Prostate gland (tissue), 2 donors: ENCODE measurements at places on chromosomes 7 and 10. TPM values are rescaled to one million over a fixed set of nuclear protein-coding genes. Genes with fewer than 3 reads are reported as not detected.
A peak's percentile ranks its signal among the peaks of the same experiment; 100 is the strongest.

- DNase-seq = no peak
Observed at GRCh38 chr7:13449460-13449859, 540.0 kb downstream of the ETV1 start.

GRCh38 chr10:48199580-48200377 is 74.7 kb downstream of the FRMPD2 start:
- DNase-seq = no peak

DNA sequence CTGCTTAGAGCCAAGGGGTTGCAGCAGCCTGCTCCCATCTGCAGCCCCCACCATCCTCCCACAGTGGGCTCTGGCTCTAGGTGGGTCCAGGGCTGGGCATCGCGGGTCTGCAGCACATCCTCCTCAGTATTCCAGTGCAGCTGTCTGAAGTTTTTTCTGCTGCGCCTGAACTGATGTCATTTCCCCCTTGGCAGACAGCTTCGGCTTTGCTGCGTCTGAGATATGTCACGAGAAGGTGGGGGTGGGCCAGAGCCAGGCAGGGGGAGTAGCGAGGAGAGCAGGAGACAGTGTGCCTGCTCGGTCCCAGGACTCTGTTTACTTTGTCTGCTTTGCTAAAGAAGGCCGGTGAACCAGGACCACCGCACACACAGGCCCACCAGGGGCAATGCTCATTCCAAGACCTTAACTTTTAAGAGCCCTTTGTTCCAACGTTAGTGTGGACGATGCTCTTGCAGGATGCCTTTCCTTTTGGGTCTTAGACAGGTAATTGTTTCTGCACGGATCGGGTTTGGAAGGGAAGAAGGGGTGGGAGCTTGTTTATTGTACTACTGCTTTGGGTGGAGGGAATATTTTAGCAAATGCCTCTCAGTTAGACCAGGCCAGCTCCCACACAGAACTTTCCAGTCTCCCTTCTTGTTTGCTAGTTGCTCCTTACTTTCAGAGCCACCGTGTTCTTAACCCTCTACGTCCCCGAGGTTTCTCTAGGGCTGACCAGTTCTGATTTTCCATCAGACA is 32.4 kb downstream of the WBP1L start:
- peak; percentile 76 for DNase-seq

DNA sequence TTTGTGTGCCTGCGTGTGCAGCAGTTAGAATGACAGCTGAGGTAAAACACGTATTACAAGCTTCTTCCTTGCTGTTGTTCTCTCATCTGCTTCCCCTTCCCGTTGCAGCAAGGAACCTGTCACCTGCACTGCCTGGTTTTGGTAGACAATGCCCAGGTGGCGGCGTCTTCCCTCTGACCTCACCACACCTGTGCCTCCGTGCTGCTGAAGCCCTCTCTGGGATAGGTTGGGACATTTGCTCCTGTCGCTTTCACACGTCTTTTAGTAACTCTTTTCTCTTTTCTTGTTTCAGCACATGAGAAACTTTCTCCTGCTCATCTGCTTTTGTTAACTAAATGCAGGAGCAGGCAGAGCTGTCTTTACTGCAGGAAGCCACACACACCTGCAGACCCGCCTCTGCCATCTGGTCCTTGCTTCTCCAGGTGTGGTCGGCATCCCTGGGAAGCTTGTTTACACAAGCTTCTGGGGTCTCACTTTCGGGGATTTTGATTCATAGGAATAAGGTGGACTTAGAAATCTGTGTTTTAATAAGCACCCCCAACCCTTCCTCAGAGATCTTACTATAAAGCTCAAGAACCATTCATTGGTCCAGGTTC is 60.7 kb upstream of the EXOC6 start:
- no peak for DNase-seq

DNA sequence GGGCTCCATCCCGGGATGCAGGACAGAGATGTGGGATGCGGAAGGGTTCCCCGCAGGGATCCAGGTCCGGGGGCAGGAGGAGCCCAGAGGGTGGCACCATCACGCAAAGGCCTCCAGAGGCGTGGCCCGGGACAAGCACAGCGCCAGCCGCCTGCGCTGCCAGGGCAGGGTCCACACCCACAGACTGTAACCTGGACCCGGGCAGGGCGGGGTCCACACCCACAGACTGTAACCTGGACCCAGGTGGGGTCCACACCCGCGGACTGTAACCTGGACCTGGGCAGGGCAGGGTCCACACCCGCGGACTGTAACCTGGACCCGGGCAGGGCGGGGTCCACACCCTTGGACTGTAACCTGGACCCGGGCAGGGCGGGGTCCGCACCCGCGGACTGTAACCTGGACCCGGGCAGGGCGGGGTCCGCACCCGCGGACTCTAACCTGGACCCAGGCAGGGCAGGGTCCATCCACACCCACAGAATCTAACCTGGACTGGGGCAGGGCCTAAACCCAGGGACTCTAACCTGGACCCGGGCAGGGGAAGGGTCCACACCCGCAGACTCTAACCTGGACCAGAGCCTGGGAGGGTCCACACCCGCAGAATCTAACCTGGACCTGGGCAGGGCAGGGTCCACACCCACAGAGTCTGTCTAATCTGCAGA is 37.5 kb upstream of the SUN1 start:
- no peak for DNase-seq

DNA sequence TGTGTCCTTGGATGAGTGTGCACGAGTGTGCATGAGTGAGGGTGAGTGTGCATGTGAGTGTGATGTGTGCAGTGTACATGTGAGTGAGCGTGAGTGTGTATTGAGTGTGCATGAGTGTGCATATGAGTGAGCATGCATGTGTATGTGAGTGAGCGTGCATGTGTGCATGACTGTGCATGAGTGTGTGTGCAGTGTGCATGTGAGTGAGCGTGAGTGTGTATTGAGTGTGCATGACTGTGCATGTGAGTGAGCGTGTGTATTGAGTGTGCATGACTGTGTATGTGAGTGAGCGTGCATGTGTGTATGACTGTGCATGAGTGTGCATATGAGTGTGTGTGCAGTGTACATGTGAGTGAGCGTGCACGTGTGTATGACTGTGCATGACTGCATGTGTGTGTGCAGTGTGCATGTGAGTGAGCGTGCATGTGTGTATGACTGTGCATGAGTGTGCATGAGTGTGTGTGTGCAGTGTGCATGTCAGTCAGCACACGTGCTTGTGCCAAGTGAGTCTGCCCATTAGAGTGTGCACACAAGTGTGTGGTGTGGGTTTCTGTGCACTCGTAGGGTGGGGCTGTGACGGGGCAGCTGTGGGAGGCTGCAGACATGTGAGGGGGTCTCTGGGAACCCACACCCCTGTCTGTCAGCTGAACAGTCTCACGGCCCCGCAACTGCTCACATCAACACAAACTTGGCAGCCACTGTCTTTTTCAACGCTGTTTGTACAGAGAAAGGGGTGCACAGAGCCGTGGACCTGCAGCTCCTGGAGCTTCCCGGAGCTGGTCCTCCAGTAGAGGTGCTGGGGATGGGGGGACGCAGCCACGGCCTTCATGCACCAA is 14.8 kb downstream of the FOXL3 start:
- no peak for DNase-seq

DNA sequence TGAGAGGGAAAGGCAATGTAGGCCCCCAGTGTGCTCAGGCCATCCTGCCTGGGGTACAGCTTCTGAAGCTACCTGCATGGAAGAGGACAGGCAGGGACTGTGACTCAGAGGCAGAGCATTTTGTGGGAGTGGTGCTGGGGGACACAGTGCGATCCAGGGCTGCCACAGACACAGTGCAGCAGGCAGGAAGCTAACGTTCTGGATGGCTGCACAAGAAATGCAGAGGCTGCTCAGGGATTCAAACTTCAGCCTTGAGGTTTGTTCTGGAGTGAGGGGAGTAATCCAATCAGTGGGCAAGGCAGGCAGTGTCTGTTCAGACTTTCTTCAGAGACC is 648.0 kb upstream of the IGFBP3 start:
- no peak for DNase-seq

GRCh38 chr7:11625669-11626068 is 206.3 kb downstream of the THSD7A start:
- no peak for DNase-seq

- DNase-seq = no peak
Observed at GRCh38 chr10:104052431-104052830, 33.2 kb downstream of the COL17A1 start.

DNA sequence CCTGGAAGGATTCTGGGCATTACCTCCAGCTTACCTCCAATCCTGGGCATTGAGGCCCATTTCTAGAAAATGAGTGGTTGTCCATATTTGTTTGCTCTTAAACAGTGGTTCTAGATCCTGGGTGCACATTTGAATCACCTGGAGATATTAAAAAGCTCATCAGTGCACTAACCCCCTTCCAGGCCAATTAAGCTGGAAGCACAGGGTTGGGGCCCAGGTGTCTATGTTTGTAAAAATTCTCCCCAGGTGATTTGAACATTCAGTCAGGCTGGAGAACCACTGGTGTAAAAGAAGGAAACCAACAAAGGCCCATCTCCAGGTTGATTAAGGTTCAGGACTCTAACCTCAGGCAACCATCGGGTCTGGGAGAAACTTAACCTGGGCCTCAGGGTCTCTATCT is 102.6 kb upstream of the NANOS1 start:
- DNase-seq = no peak

DNA sequence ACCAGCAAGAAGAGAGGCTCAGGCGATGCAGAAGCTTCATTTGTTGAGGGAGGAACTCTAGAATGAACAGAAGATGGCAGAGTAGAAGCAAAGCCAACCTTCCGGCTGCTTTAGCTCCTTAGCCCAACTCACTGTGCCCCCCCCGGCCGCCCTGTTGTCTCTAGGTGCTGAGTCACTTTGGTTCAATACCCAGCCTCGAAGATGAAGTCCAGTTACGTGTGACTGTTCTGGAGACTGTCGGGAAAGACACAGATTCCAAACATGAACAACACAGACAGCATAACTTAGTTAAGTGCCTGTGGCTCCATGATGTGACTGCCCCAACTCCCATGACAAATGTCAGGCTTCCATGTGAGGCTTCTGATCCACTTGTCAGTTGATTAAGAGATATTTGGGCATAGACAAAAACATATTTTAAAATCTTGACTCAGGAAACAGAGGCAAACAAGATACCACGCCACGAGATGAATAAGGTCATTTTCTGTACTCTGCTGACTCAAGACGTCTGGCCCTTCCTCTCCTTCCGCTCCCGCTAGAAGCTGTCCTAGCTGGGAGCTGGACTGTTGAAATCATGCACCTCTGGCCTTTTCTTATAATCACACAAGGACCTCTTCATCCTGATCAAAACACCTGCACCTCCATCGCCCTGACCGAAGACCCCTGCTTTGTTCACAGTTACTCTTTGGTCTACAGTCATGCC is 199.3 kb downstream of the FRMD4A start:
- no peak for DNase-seq

GRCh38 chr10:119231654-119232053 is 24.3 kb downstream of the GRK5 start:
- no peak for DNase-seq

GRCh38 chr7:158057446-158057845 is 530.2 kb downstream of the PTPRN2 start:
- DNase-seq = no peak

DNA sequence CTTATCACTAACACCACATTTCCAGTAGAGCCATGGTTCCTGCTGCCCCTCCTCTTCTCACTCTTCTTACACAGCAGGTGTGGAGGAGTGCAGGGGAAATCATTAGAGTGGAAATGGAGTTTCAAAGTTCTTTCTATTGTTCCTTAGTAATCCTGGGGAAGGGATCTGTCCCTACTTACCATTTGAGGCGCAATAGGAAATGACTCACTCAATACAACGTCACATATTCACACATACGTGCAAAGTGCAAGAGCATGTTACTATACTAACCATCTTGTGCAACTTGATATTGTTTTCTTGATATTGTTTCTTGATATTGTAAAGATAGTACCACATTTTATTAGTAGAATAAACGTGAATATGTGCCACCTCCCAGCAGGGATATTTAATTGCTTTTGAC is 1010.2 kb downstream of the DNAJB9 start:
- no peak for DNase-seq

- DNase-seq = no peak
Observed at GRCh38 chr10:2122431-2123124, 385.3 kb upstream of the ADARB2 start.

DNA sequence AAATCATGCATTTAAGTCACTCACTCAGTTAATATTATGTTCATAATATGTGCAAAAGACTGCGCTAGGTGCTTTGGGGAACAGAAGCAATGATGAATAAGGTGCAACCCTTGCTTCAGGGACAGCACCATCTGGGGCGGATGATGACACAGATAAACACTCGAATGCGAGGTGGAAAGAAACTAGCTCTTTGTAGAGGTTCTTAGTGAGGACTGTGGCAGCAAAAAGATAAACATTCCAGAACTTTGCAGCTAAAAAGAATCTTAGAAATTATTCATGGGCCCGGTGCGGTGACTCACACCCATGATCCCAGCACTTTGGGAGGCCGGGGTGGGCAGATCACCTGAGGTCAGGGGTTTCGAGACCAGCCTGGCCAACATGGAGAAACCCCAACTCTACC is 29.8 kb upstream of the CHST15 start:
- no peak for DNase-seq

Gene FAM131B
- total RNA-seq = 1.2 TPM

Gene FBXL13
- total RNA-seq = 5.4 TPM

Gene RBM20
- 2.8 TPM for total RNA-seq

Gene AASS
- total RNA-seq = 21.6 TPM

Gene PITX3
- total RNA-seq = not detected

Gene TCF7L2
- 29.8 TPM for total RNA-seq

Gene FGF8
- not detected for total RNA-seq
